Astrocyte of the spinal cord (primary cell): ENCODE measurements at places on chromosomes 7 and 10.

GRCh38 chr7:45258533-45259226, 101.1 kb downstream of the RAMP3 start:
- no peak for DNase-seq

DNA sequence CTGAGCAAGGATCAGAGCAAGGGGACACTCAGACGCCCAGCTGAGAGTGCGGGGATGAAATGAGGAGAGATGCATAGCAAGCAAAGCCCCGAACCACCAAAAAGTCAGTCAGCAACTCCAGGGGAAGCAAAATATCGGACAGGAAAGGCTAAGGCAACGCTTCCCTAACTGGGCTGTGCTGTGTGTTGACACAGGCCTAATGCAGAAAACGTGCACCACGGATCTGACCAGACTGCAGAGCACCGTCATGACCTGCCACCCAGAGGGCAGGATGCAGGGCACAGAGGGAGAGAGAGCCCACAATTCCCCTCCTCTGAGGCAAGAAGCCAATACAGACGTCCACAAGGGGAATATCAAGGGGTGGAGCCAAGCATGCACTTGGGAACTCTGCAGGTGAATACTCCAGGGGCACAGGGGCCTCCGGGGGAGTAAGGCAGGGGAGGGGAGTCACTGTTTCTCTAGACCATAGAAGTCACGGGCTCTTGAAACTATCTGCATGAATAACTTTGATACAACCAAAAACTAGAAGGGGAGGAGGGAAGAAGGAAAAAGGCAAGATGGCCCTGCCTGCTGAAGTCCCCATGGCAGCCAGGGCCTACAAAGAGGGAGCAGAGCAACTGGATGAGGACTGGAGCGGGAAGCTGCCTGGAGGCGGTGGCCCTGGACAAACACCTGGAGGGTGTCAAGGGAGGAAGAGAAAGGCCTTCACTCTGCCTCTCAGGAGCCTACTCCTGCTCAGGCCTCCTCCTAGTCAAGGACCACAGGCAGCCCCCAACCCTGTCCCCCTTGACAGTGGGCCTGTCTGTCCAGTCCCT, 26.2 kb downstream of the GRID1 start:
- no peak for DNase-seq

- no peak for DNase-seq
Measured at GRCh38 chr10:9579110-9579705, 1438.5 kb upstream of the CELF2 start.

DNA sequence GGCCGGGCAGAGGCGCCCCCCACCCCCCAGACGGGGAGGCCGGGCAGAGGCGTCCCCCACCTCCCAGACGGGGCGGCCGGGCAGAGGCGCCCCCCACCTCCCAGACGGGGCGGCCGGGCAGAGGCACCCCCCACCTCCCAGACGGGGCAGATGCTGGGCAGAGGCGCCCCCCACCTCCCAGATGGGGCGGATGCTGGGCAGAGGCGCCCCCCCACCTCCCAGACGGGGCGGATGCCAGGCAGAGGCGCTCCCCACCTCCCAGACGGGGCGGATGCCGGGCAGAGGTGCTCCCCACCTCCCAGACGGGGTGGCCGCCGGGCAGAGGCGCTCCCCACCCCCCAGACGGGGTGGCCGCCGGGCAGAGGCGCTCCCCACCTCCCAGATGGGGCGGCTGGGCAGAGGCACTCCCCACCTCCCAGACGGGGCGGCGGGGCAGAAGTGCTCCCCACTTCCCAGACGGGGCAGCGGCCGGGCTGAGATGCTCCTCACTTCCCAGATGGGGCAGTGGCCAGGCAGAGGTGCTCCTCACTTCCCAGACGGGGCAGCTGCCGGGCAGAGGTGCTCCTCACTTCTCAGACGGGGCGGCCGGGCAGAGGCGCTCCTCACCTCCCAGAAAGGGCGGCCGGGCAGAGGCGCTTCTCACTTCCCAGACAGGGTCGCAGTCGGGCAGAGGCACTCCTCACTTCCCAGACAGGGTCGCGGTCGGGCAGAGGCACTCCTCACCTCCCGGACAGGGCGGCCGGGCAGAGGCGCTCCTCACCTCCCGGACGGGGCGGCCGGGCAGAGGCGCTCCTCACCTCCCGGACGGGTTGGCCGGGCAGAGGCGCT, 53.6 kb downstream of the ENTPD1 start:
- DNase-seq = no peak

GRCh38 chr10:112071596-112072133, 111.9 kb downstream of the GPAM start:
- no peak for DNase-seq

GRCh38 chr7:103573479-103574058, 127.6 kb upstream of the SLC26A5 start:
- peak; percentile 60 for DNase-seq

GRCh38 chr7:96055717-96056116, 266.2 kb downstream of the SLC25A13 start:
- DNase-seq = no peak

DNA sequence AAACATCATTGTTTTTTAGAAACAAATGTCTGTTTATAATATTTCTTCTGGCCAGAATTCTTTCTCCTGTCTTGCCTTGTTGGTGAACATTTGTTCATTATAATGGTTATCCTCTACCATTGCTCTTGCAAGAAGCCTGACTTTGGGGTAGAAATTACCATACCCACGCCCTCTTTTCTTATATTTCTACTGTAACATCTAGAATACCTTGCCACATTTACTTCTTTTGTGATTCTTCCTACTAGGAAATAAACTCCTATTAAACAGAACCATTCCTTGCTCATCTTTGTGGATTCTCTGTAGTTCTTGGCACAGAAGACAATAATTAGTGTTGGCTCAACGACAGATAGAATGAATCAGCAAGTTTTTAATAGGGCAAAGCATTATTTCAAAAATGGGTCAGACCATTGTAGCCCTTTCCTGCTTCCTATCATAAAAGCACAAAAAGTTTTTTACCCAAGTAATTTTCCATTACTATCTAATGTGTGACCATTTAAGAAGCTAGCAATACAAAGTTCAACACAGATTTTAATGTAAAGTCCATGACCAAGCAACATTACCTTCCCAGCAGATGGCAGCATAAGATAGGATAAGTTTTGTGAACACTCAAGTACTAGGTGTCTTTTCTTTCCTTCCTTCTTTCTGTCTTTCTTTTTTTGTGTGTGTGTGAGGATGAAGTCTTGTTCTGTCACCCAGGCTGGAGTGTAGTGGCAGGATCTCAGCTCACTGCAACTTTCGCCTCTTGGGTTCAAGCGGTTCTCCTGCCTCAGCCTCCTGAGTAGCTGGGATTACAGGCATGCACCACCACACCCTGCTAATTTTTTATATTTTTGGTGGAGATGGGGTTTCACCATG, 270.4 kb downstream of the HGF start:
- DNase-seq = peak; percentile 88
